ENCODE measurements at places on chromosomes 4 and X.

GRCh38 chr4:87565746-87566145 lies 36.6 kb upstream of the SPARCL1 start:
- H3K27me3 ChIP-seq, result no peaks in the 10 kb centered on the region
- no peaks in the 10 kb centered on the region for H3K4me1 ChIP-seq
- no peak overlapping the region for H3K27ac ChIP-seq
- H3K36me3 ChIP-seq, result no peaks in the 10 kb centered on the region

GRCh38 chr4:26135331-26135730 lies 185.5 kb upstream of the RBPJ start:
- H3K27ac ChIP-seq, result no peak overlapping the region
- H3K27me3 ChIP-seq, result no peaks in the 10 kb centered on the region
- no peak overlapping the region for H3K4me3 ChIP-seq
- DNase-seq, result no peak

GRCh38 chr4:133129237-133129636 lies 19.9 kb upstream of the PCDH10 start:
- H3K27me3 ChIP-seq, result no peaks in the 10 kb centered on the region
- H3K4me3 ChIP-seq, result no peak overlapping the region
- no peaks in the 10 kb centered on the region for H3K36me3 ChIP-seq
- no peak for DNase-seq
- no peaks in the 10 kb centered on the region for H3K4me1 ChIP-seq

DNA sequence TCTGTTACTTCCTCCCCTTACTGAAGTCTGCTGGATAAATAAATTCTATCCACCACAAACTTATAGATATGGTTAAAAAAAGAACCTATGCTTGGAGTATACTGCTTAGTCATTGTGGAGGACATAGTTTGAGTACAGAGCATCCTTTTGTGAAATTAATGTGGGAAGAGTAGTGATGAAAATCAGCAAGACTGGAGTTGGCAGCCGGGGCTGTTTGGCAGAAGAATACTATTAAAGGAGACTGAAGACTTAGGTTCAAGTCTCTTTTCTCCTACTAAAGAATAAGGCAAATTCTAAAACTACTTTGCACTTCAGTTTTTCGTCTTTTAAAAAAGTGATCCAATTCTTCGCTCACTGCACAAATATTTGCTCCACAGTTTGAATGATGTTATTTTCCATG lies 326.6 kb upstream of the ATOH1 start:
- H3K27ac ChIP-seq, result no peak overlapping the region
- H3K36me3 ChIP-seq, result no peaks in the 10 kb centered on the region
- no peaks in the 10 kb centered on the region for H3K4me1 ChIP-seq
- H3K27me3 ChIP-seq, result no peaks in the 10 kb centered on the region
- no peak overlapping the region for H3K4me3 ChIP-seq
- DNase-seq, result no peak

- H3K27ac ChIP-seq, result no peak overlapping the region
- no peak overlapping the region for H3K4me3 ChIP-seq
- peak; percentile 70 for DNase-seq
- no peaks in the 10 kb centered on the region for H3K4me1 ChIP-seq
These were observed 20.5 kb downstream of the NOP14 start for GRCh38 chr4:2942532-2943363.

GRCh38 chr4:20326977-20327376 lies 75.3 kb downstream of the SLIT2 start:
- no peaks in the 10 kb centered on the region for H3K4me1 ChIP-seq
- no peak overlapping the region for H3K27ac ChIP-seq
- no peak overlapping the region for H3K4me3 ChIP-seq
- no peak for DNase-seq
- H3K27me3 ChIP-seq, result no peaks in the 10 kb centered on the region
- no peaks in the 10 kb centered on the region for H3K36me3 ChIP-seq

DNA sequence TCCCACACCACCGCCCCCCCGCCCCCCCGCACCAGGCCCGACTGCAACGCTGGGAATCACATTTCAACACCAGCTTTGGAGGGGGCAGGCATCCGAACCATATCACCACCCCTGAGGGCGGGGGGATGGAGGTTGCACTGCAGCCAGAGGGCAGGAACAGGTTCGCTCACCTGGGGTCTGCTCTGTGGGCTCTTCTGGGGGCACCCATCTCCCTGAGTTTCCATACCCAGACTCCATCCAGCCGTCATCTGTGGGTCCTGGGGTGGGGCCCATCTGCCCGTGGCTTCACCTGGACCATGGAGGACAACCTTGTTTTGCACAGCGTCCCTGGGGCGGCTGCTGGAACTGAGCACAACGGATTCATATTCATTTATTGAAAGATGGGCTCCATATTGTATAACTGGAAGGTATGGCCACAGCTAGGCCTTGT lies 6.9 kb downstream of the PSAPL1 start:
- H3K4me3 ChIP-seq, result no peak overlapping the region
- no peak overlapping the region for H3K27ac ChIP-seq
- no peaks in the 10 kb centered on the region for H3K4me1 ChIP-seq
- H3K36me3 ChIP-seq, result no peaks in the 10 kb centered on the region
- DNase-seq, result no peak
- H3K27me3 ChIP-seq, result no peaks in the 10 kb centered on the region

DNA sequence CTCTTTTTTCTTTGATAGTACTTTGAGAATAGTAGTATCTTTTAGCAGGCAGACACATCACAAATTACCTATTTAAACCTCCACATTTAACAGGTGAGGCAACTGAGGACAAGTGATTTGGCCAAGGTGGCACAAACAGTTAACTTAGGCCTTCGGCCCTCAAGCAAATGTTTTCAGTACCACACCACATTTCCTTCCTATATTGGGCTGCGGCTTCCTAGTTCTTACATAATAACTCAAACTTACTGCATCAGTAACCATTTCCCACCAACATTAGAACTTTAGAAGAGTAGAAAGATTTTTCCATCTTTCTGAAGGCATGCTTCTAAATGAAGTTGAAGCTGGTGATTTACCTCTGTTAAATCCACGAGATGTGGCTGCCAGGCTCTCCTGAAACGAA lies 63.2 kb upstream of the SLC4A4 start:
- H3K27ac ChIP-seq, result no peak overlapping the region
- DNase-seq, result no peak
- H3K4me1 ChIP-seq, result no peaks in the 10 kb centered on the region
- no peak overlapping the region for H3K4me3 ChIP-seq
- no peaks in the 10 kb centered on the region for H3K36me3 ChIP-seq
- no peaks in the 10 kb centered on the region for H3K27me3 ChIP-seq

DNA sequence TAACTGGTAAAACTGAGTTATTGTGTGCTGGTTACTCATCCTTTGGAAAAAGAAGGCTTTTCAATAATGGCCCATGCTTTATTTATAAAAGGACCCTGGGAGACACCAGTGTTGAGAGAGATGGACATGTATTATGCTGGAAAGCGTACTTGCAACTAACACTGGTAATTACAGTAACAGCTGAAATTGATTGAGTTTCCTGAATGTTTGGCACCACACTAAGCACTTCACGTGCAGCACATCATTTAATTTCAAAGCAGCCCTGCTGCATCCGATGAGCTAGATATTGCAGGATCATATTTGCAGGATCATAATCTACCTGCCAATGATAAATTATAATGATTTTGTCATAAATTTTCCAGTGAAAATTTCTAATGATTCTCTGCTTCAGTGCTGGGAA lies 81.5 kb downstream of the QRFPR start:
- H3K27me3 ChIP-seq, result no peaks in the 10 kb centered on the region
- no peak overlapping the region for H3K4me3 ChIP-seq
- no peaks in the 10 kb centered on the region for H3K4me1 ChIP-seq
- H3K27ac ChIP-seq, result no peak overlapping the region
- no peak for DNase-seq

- no peaks in the 10 kb centered on the region for H3K4me1 ChIP-seq
- DNase-seq, result no peak
- no peak overlapping the region for H3K4me3 ChIP-seq
- H3K27me3 ChIP-seq, result no peaks in the 10 kb centered on the region
- no peak overlapping the region for H3K27ac ChIP-seq
- H3K36me3 ChIP-seq, result no peaks in the 10 kb centered on the region
These were observed 58.8 kb upstream of the FTHL17 start for GRCh38 chrX:31130457-31131220.

GRCh38 chr4:111754003-111754402 lies 391.3 kb upstream of the FAM241A start:
- H3K36me3 ChIP-seq, result no peaks in the 10 kb centered on the region
- H3K27me3 ChIP-seq, result no peaks in the 10 kb centered on the region
- H3K4me1 ChIP-seq, result no peaks in the 10 kb centered on the region
- H3K4me3 ChIP-seq, result no peak overlapping the region

- H3K4me3 ChIP-seq, result no peak overlapping the region
- H3K4me1 ChIP-seq, result no peaks in the 10 kb centered on the region
- H3K27ac ChIP-seq, result no peak overlapping the region
- no peaks in the 10 kb centered on the region for H3K27me3 ChIP-seq
These were observed 37.1 kb upstream of the SPARCL1 start for GRCh38 chr4:87566276-87566675.

DNA sequence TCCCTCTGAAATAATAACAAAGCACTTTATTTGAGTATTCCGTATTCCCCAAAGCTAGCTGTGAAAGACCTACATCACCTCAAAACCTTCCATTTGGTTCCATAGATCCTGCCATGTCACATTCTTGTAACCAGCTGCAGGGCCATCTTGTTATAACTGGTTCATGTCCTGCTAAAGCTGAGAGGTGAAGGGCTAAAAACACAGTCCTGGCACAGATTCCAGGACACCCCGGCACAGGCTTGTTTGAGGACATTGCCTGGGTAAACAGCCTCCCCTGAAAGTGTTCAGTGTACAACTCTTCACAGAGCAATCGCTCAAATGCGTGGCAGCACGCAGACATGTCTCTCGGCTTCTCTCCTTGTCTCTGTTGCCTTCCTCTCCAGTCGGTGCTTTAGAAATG lies 129.2 kb downstream of the MANBA start:
- no peak overlapping the region for H3K27ac ChIP-seq
- H3K4me1 ChIP-seq, result no peaks in the 10 kb centered on the region
- peaks cover 10% of the 10 kb centered on the region for H3K36me3 ChIP-seq
- no peak overlapping the region for H3K4me3 ChIP-seq
- DNase-seq, result no peak

DNA sequence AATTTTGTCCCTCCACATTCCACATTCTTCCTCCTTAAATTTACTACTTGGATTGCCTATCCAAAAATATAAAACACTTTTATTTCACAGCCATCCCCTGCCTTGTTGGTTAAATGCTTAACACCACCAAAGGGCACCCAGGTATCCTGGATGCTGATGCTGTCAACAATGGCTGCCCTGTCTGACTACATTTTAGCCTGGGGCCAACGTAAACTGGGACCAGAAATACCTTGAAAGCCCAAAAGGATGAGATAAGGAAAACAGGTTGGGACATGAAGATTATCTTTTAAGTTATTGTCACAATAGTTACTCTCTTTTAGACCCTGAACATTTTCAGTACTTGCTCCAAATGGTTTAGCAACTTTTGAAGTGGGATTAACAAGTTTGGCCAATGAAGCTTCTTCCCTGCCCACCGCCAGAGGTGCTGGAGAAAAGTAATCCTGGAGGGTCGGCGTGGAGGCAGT lies 775 bp upstream of the YIPF6 start:
- H3K4me1 ChIP-seq, result no peaks in the 10 kb centered on the region
- H3K27ac ChIP-seq, result no peak overlapping the region
- H3K36me3 ChIP-seq, result no peaks in the 10 kb centered on the region
- no peak for DNase-seq
- no peaks in the 10 kb centered on the region for H3K27me3 ChIP-seq

DNA sequence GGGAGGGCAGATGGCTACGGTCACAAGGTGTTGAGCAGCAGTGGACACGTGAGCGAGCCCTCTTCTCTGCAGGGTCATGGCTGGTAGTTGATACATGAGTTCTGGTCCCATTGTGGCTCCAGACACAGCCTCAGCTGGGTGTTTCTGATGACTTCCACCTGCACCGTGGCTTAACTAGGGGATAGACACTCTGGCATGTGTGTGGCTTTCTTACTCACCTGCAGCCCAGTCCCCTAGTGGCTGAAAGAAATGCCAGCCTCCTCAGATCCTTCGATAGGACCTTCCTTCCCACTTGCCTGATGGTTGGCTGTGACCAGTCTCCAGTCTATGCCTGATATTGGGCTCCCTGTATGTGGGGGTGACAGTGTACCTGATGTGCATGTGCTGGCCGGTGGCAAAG lies 5.0 kb downstream of the GPR78 start:
- H3K4me1 ChIP-seq, result no peaks in the 10 kb centered on the region
- no peaks in the 10 kb centered on the region for H3K36me3 ChIP-seq
- no peaks in the 10 kb centered on the region for H3K27me3 ChIP-seq
- no peak overlapping the region for H3K27ac ChIP-seq
- H3K4me3 ChIP-seq, result no peak overlapping the region

DNA sequence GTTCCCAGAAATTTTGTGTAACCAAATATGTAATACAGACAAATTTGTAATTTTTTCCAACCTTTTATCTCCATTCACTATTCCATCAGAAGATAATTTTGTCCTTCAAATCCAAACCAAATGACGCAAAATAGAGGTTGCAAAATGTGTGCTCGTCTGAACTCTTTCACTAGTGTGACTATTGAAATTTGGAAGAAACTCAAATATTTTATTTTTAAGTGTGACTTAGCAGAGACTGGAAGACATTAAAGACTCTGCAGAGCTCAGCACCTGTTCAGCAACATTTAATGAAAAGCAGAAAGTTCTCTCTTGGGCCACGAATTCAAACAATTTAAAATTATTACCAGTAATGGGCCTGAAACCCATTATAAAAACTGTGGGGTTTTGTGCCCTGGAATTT lies 30.0 kb upstream of the APELA start:
- H3K27ac ChIP-seq, result no peak overlapping the region
- no peaks in the 10 kb centered on the region for H3K4me1 ChIP-seq
- no peaks in the 10 kb centered on the region for H3K27me3 ChIP-seq
- no peak overlapping the region for H3K4me3 ChIP-seq
- H3K36me3 ChIP-seq, result no peaks in the 10 kb centered on the region

DNA sequence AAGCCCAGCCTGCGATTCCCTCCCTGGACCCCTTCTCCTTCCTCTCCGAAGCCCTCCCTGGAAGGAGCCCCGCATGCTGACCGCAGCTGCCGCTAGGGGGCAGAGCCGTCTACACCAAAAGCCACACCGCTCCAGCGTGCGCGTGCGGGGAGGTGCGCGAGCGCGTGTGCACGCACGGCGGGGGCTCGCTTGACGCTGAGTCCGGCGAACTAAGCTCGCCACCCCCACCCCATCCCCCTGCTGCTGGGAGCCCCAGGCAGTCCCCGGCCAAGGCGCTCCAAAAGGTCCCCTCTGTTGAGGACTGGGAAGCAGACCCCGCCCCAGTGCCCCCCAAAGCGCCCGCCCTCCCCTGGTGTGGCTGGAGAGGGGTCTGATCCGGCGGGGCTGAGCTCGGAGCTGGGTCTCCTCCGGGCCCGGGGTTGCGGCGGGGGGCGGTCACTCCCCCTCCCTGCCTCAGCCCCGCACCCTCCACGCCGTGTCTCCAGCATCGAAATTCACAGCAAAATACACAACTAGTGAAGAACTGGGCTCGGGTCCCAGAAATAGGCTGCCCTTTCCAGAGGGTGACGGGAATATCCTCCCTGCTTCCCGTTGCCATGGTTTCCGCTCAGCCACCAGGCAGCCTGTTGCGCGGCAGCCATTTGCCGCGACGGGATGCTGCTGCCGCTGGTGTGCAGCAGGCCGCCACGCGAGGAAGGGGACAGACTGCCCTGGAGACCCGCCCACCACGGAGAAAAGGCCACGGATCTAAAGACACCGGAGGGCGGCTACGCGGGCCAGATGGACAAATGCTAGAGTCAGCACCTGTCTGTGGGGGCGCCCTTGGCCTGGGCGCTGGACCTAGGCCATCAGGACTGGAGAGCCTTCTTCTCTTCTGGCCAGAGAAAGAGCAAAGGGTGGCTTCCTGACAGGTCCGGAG lies 11.2 kb upstream of the CCNQ start:
- H3K4me3 ChIP-seq, result peak overlapping the region; percentile 26
- no peaks in the 10 kb centered on the region for H3K27me3 ChIP-seq
- H3K27ac ChIP-seq, result no peak overlapping the region
- no peaks in the 10 kb centered on the region for H3K36me3 ChIP-seq
- H3K4me1 ChIP-seq, result no peaks in the 10 kb centered on the region
- peak; percentile 83 for DNase-seq

All from aorta (tissue), 5 donors.